Fibroblast of the conjunctiva (primary cell): ENCODE measurements at places on chromosomes 7 and 10.

- no peak for DNase-seq
These were observed 17.1 kb downstream of the VWA2 start for GRCh38 chr10:114256008-114256765.

DNA sequence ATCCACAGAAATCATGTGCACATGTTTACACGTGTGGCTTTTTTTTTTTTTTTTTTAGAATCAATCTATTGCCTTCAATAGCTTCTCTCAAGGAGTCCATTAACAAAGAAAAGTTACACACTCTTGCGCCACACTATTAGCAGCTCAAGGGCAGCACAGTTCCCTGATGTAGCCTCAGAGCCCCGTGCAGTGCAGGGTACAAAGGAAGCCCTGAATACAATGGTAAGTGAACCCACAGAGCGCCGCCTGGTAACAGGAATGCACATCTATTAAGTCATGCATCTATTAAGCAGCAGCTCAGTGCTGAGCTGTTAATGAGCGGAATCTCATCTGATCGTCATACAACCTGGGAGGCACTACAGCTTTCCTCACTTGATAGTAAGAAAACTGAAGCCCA lies 113.7 kb upstream of the PDLIM1 start:
- DNase-seq: no peak

DNA sequence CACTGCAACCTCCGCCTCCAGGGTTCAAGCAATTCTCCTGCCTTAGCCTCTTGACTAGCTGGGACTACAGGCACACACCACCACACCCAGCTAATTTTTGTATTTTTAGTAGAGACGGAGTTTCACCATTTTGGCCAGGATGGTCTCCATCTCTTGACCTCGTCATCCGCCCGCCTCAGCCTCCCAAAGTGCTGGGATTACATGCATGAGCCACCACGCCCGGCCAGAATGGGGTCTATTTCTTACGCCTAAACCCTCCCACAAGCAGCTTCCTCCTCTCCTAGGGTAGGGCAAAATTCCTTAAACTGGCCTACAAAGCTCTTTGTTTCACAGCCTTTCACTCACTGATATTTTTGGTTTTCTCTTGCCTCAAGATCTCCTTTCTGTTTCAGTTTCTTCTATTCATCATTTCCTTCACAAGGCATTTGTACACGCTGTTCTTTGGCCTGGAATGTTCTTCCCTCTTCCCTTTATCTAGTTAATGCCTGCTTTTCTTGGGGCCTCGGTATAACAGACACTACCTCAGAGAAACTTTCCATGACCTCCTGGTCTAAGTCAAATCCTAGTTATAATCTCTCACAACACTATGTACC lies 6.7 kb downstream of the CPEB3 start:
- no peak for DNase-seq

GRCh38 chr10:113060201-113061053 lies 110.4 kb downstream of the TCF7L2 start:
- no peak for DNase-seq

DNA sequence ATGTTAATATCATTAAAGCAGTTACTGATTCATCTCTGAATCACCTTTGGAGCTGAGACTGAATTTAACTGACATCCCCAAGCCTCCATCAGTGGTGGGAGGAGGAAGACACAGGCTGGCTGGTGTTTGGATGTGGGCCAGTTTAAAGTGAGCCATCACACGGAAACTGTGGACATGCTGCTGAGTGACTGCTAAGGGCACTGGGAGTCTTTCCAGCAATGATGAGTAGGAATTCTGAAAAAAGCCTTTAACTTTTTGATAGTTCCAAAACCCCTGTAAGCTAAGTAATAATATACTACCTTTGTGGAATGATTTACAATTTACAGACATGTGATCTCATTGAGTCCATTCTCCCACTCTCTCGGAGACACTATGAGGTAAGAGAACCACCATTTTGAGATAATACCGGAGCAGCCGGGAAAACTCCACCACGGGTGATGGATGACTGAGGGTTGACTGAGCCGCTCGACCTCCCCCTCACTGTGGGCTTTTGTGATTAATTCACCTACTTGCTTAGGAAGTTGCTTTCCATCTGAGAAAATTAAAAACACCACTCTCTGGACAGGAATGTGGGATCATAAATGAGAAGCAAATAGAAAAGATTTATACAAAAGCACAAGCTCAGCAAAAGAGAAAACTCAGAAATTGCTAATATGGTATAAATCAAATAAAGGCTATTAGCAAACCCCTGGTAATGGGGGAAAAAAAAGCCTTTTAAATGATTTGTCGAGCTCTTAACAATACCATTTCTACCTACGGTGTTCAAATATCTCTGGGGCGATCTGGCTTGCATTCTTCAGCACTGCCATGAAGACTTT lies 194.8 kb downstream of the FANK1 start:
- peak; percentile 59 for DNase-seq

DNA sequence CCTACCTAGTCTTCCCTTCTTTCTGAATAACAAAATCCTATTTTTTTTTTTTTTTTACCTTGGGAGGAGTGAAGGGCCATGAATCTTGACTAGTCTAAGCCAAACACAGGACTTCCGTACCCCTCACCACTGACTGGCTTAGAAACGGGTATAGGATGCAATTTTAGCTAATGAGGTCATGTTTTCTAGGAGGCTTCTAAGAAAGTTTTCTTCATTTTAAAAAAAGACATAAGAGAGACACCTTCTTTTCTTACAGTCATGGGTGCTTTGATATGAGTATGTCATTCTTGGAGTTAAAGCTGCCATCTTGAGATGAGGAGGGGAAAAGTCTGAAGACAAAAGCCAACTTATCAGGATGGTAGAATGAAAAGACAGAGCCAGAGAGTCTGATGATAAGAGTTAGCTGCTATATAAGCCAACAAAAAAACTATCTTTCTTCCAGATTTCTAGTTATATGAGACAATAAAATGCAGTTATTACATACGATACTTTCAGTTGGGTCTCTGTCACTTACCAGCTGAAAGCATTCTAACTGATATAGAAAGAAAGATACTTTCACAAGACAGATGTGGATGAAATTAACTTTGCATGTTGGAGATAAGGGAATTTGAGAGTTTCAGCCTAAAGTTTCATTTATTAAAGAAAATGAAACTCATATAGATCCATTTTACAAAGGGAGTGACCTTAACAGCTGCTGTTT lies 34.0 kb downstream of the ZNF438 start:
- no peak for DNase-seq

DNA sequence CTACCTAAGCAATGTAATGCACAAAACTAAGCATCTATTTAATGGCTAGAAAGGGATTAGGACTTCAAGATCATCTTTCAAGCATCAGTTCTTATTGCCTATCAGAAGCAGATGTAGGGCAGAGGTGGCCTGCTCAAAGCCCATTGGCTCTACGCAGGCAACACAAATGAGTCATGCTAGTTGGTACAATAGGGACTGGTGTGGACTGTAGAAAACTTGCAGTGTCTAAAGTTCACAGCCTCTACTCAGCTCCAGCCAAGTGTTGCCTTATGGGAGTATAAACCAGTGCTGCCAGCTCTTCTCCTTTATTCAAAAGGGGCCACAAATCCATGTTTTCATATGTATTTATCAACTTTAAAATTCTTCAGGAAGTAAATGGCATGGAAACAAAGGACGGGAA lies 31.7 kb downstream of the ASAH2 start:
- DNase-seq: no peak

- peak; percentile 44 for DNase-seq
These were observed 42.3 kb downstream of the CTBP2 start for GRCh38 chr10:125118011-125118611.

DNA sequence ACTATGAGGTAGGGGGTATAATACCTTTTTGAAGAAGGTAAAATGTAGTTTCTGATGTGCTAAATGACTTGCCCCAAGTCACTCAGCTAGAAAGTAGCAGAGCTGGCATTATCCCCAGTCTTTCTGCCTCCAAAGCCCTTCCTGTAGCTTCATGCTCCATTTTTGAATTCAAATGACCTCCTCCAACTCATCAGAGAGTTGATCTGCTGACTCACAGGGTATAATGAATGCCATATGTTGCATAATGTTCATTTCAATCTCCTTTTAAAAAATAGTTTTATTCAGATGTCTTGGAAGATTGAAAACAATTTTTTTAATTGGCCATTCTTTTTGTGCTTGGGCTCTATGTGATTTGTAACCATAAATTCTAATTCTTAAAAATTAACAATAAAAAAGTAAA lies 272.8 kb upstream of the IMMP2L start:
- peak; percentile 81 for DNase-seq

GRCh38 chr7:100691676-100692577 lies 2.1 kb downstream of the GIGYF1 start:
- peak; percentile 48 for DNase-seq

DNA sequence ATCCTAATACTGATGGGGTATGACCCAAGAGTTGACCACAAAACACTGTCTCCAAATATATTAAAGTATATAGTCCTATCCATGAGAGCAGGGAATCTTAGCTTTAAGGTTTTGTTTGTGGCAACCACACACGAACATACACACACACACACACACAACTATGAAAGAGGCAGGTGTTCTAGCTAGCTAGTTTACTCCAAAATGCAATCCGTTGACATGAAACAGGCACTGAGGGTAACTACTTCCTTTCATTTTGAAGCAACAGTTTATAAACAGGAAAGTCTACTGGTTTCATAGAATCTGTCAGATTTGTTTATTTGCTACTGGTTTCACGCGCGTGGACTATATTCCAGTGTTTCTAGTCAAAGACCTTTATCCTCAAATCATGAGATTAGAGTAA lies 14.8 kb downstream of the HTR5A start:
- no peak for DNase-seq

DNA sequence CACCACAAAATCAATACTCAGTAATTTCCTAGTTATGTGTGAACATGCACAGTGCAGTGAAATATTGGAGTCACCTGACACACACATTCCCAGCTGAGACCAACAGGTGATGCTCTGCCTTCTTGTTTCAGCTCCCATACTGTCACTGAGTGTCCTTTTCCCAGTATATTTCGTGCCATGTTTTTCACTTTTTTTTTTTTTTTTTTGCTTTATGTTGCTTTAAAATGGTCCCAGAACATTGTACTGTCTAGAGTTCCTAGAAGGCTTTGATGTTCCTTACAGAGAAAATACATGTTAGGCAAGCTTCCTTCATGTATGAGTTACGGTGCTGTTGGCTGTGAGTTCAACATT lies 45.6 kb downstream of the ELAPOR2 start:
- DNase-seq: no peak

- no peak for DNase-seq
These were observed 67.4 kb downstream of the PCGF5 start for GRCh38 chr10:91287912-91288311.

GRCh38 chr10:112687647-112688046 lies 240.6 kb downstream of the VTI1A start:
- DNase-seq: peak; percentile 76

DNA sequence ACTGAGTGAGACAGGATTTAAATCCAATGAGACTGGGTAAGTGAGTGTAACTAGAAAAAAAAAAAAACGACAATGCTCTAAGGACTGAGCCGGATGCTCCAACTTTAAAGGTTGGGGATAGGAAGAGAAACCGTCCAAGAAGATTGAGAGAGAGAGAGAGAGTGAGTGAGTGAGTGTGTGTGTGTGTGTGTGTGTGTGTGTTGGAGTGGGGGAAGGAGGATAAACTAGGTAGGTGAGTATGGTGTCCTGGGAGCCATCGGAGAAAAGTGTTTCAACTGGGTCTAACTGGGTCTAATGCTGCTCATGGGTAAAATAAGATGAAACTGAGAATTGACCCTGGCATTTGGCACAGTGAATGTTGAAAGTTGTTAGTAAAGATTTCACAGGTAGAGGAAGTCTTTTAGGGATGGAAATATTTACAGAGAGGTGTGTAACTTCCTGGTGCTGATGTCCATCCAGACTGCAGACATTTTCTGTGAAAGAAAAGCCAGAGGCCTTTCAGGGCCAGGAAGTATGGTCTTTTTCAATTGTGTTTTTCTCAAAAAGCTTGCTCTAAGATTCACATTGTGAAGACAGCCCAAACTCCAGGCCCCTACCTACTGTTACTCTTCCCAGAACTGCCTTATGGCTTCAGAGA lies 14.2 kb downstream of the ENTPD1 start:
- no peak for DNase-seq

DNA sequence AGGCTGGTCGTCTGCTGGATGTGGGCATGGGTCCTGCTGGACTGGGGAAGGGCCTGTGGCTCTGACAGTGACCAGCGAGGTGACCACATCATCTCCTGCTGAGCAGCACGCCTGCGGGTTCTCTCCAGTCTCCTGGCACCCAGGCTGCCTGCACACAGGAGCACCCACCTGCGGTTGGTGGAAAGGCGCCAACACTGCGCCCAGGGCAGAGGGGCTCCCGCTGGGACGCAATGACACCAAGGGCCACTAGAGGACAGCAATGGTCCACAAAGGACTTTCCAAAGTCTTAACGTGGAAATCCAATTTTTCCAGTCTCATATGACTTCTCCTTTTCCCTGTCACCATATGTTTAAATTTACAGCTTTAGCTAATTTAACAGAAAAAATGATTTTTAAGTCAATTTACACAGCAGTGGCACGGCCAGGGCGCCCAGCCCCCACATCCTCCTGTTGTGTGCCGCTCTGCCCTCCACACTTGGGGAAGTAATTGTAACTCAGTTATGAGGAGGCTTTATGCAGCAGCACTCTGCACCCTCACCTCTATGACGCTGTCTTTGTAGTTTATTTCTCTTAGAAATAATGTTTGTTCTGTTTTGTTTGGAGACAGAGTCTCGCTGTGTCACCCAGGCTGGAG lies 38.1 kb downstream of the CFAP46 start:
- DNase-seq: no peak

DNA sequence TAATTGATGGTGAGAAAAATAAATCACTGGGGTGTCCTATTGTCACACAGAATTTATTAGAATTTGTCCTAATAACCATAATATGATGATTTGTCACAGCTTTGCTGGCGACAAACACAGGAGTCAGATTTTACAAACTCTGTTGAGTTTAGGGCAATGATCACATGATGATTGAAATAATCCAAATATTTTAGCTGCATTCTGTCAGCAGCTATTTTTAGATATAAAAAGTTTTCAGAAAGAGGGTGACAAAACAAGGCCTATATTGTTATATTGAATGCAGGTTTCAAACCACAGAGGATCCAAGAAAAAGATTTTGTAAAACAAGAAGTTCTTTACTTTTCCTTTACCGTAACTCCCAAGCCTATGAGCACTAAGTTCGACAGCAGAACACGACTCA lies 178.8 kb downstream of the ADAM12 start:
- DNase-seq: no peak

GRCh38 chr7:132461032-132461592 lies 115.2 kb downstream of the PLXNA4 start:
- no peak for DNase-seq

- DNase-seq: no peak
These were observed 49.7 kb upstream of the GLCCI1 start for GRCh38 chr7:7918736-7919448.

DNA sequence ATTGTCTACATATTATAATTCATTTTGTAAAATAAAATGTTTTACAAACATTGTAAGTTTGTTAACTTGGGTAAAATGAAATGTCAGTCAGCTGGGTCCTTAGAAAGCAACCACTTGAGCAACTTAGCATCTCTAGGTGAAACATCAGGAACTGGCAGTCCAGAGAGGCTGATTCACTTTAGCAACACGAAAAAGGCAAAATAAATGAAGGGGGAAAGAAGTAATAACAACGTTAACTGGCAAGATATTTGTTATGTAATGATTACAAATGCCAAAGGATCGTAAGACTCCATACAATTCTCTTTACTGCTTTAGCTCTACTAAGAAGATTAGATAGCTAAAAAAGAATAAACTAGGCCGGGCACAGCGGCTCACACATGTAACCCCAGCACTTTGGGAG lies 5.0 kb downstream of the PDZD8 start:
- DNase-seq: peak; percentile 21
